ENCODE measurements at places on chromosomes 7 and 10. TPM values are rescaled to one million over a fixed set of nuclear protein-coding genes. Genes with fewer than 3 reads are reported as not detected.

Gene MEIG1
- not detected for total RNA-seq

Gene CYP2W1
- not detected for total RNA-seq

Gene ADAM22
- total RNA-seq = 0.28 TPM

Gene PIK3AP1
- 0.85 TPM for total RNA-seq

Gene EDRF1
- total RNA-seq = 25.9 TPM

Gene CAV1
- total RNA-seq = 668 TPM

Gene ADK
- 29.6 TPM for total RNA-seq

Gene CCDC172
- not detected for total RNA-seq

Gene NRAP
- total RNA-seq = not detected

Gene CTAGE8
- 0.19 TPM for total RNA-seq

Gene APBB1IP
- total RNA-seq = 0.19 TPM

All from regular cardiac myocyte (primary cell).